ENCODE measurements at places on chromosomes 5 and 9. TPM values are rescaled to one million over a fixed set of nuclear protein-coding genes. Genes with fewer than 3 reads are reported as not detected.

ZNF474 gene
- total RNA-seq: not detected

ZMYND19 gene
- total RNA-seq: 88.2 TPM

ADRB2 gene
- total RNA-seq: 0.83 TPM

SLC27A6 gene
- not detected for total RNA-seq

CCDC171 gene
- 1.4 TPM for total RNA-seq

DNA sequence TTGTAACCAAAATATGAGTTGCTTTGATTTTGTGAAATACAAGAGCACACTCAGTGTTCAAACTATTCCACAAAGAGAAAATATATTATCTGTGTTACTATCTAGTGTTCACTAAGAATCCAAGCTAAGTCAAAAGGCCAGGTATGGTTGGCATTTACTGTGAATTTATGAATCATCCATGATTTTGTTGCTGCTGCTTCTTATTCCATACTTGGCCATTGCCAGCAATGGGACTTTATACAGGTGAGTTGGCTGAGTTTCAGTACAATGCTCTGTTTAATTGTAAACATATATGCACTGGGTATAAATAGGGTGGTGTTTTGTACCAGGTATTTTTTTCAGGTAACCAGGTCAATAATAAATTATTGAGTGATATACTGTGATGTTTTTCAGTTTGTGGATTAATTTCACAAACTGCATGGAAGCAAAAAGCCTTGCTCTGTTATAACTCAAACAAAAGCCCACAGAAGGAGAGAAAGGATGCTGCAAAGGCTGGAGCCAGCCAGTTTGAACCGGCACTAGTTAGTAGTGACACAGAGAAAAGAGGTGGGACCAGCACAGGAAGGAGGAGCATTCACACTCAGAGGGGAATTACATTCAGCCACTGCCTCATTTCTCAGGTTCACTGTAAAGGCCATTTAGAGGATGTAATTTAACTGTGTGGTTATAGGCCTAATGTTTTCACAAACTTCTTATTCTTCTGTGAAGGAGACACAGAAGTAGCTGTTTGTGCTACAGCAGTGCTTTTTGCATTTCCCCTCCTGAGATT, 381.8 kb downstream of the ADGRV1 start:
- peak; percentile 42 for DNase-seq
- no peak overlapping the region for H3K4me3 ChIP-seq
- peak overlapping the region; percentile 62 for H3K27ac ChIP-seq

DNA sequence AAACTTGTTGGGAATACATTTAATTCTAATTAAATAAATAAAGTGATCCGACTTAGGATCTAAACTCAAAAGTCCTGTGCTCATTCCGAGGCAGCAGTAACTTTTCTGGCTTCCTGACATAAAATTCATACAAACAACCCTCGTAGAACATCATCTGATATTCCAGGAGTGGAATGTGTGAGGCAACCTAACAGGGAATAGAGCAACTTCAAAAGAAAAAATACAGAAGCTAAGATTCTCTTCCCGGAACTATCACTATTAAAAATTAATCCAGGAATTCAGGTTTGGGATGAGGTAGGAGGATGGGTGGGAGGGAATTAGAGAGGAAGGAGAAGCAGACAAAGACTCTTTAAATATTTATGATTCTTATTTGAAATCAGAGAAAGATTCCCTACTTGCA, 32.9 kb upstream of the TRIO start:
- H3K36me3 ChIP-seq: no peaks in the 10 kb centered on the region
- no peak overlapping the region for H3K27ac ChIP-seq
- H3K4me1 ChIP-seq: peaks cover 26% of the 10 kb centered on the region
- H3K4me3 ChIP-seq: no peak overlapping the region
- no peak for DNase-seq

GRCh38 chr5:122236270-122237040, 75.6 kb upstream of the SNCAIP start:
- no peaks in the 10 kb centered on the region for H3K27me3 ChIP-seq
- H3K27ac ChIP-seq: no peak overlapping the region
- H3K4me3 ChIP-seq: no peak overlapping the region
- no peaks in the 10 kb centered on the region for H3K4me1 ChIP-seq
- H3K36me3 ChIP-seq: no peaks in the 10 kb centered on the region
- no peak for DNase-seq

- no peak overlapping the region for H3K4me3 ChIP-seq
- peaks cover 7% of the 10 kb centered on the region for H3K4me1 ChIP-seq
- H3K27me3 ChIP-seq: no peaks in the 10 kb centered on the region
- DNase-seq: no peak
- no peak overlapping the region for H3K27ac ChIP-seq
- H3K36me3 ChIP-seq: no peaks in the 10 kb centered on the region
Observed at GRCh38 chr9:87270848-87271234, 226.8 kb upstream of the DAPK1 start.

DNA sequence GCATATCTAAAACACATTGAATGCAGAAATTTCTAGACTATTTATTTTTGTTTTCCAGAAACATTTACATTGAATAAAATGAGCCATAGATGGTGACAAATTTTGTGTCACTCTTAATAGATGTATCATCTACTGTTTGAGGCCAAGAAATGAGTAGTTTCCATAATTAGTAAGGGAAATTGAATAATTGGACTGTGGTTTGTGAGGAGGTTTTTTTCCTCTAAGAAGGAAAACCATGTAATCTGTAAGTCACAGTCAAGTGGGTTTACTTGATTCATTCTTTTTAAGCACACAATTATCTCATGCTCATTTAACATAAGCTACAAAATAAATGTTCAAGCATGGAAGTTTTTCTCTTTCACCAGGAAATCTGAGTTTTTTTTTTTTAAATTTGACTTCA, 876.4 kb downstream of the NR2F1-AS1 start:
- no peak overlapping the region for H3K27ac ChIP-seq
- no peak overlapping the region for H3K4me3 ChIP-seq
- no peaks in the 10 kb centered on the region for H3K4me1 ChIP-seq
- no peak for DNase-seq
- H3K36me3 ChIP-seq: no peaks in the 10 kb centered on the region

All from activated T-helper 1 cell treated with anti-CD3 and anti-CD28 coated beads, Interleukin-12 subunit alpha, Interleukin-12 subunit beta, Interleukin-2, Interleukin-4 antibody, amounts not matched to agents 30 ng/mL and 10 ng/mL and 1 ng/mL, durations not matched to agents 14 hours and 24 hours and 36 hours (primary cell).